ENCODE measurements at places on chromosomes 7 and 10.

DNA sequence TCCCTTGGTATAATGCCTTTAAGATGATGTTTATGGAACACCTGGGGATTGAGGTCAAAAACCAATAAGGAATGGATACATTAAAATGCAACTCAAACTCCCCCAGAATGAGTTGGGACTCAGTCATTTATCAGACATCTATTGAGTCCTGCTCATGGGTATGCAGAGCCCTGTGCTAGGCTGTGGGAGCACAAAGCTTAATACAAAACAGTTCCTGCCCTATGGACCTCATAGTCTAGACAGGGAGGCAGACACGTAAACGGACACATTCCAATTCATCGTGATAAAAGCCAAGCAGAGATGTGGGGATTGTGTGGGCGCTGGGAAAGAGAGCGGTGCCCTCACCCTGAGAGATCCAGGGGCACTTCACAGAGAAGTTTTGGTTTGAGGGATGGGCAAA is 181.7 kb downstream of the PTEN start:
- DNase-seq: no peak

- no peak for DNase-seq
These were observed 383.2 kb downstream of the PTPRN2 start for GRCh38 chr7:158204453-158204852.

DNA sequence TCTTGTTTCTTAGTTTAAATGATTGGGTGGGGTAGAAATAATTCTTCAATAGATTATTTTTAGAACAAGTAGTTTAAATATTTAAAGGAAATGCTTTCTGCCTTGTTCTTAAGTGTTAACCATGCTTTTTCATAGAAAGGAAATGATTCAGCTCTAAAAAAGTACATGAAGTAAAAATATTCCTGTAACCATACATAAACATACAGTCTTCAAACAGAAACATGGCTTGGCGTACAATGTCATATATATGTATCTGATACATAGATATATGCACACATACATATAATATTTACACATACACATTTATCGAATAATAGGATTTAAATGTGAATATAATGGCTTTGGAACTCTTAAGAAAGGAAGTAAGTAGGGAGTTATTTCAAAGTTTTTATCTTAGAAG is 84.4 kb downstream of the RUNDC3B start:
- DNase-seq: no peak

DNA sequence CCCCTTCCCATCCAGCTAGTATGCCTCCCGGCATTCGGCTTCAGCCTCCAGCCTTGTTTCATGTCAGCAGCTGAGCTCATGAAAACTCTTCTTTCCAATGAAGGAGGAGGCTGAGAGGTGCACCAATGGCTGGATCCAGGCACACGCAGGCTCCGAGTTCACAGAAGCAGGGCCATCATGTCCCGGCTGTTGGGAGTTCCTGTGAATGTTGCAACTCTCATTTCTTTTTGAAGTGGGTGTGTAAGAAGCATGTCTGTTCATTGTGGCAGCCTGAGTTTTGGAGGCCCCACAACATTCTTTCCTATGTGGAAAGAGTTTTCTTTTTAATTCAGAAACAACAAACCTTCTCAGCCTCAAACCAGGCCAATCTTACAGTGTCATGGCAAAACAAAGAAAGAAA is 89.7 kb downstream of the PTPRE start:
- no peak for DNase-seq

GRCh38 chr10:14699482-14699881 is 75.2 kb downstream of the FAM107B start:
- DNase-seq: no peak

- DNase-seq: no peak
These were observed 27.0 kb downstream of the RPP38 start for GRCh38 chr10:15124190-15124589.

- no peak for DNase-seq
These were observed 30.3 kb upstream of the CCSER2 start for GRCh38 chr10:84298057-84298456.

DNA sequence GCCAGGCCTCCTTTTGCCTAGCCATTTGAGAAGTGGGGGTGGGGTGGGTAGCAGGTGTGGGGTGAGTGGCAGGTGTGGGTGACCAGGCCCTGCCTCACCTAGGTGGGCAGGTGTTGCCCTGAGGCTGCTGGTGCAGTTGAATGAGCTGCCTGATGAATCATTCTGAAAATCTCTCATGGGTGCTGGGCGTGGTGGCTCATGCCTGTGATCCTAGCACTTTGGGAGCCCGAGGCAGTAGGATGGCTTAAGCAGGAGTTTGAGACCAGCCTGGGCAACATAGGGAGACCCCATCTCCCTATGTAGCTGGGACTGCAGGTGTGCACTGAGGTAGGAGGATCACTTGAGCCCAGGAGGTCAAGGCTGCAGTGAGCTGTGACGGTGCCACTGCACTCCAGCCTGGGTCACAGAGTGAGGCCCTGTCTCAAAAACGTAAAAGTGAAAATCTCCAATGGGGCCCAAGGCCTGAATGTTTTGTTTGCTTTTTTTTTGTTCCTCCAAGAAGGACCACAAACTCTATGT is 17.7 kb downstream of the TSPAN14 start:
- DNase-seq: no peak

DNA sequence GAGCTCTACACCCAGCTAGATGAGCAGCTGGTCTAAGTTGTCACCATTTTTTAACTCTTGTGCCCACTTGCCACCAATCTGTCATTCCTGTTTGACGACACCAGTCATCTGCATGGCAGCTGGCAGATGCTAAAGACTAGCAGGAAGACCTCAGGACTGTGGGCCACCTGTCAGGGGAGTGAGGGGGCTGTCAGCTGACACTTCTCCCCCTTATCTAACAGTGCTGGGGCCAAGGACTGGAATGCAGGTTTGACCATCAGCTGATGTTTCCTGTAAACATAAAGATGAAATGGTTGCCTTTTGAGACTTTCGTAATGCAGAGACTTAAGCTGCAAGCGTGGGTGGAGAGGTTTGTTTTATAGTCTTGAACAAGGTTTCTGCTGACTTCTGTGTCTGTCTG is 93.5 kb downstream of the WNT2 start:
- DNase-seq: no peak

DNA sequence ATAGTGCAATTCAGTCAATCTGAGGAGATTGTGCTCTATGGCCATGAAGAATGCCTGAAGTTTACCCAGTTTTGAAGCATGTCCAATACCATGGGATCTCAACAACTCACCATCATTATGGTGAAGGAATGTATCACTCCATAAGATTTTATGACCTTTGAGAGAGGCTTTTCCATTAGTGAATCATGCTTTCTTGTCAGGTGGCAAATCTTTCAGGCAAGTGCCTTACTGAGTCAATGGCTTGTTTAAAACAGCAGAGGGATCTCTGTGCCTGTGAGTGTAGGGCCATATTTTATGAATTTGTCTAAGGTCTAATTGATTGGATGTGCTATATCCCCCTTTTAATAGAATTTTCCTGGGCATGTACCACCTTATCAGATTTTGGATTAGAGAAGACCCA is 131.5 kb downstream of the CCDC7 start:
- no peak for DNase-seq

DNA sequence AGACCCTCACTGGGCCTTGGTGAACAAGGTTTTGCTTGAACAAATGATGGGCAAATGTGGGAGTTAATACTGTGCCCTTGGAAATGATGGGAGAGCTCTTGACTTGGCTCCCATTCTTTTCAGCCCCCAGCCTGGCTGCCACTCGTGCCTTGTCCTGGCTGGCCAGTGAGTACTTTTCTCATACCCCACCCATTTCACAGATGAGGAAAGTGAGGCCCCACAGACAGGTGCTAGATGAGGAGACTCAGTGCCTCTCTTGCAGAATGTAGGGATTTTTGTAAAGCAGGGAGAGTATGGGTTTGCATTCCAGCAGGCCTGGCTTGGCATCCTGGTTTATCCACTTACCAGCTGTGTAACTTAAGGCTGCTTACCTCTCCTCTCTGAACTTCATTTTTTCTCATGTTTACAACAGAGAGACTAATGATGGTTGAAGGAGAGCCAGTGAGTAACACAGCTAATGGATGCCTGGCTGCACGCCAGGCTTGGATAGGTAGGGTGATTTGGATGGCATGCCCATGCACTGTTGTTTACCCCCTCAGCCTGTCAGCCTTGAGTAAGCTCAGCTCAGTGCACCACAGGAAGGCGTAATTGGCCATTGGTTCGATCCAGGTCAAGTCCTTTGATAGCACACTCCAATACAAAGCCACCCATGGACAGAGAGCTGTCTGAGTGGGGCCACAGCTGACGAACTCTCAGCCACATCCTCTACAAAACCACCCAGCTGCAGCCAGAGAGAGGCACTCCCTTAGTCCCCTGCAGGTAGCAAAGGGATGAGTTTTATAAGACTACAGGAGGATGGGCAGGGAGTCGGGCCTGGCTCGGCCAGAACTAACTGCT is 436.8 kb downstream of the RPS24 start:
- no peak for DNase-seq

GRCh38 chr7:34187798-34188307 is 282.5 kb downstream of the BMPER start:
- DNase-seq: no peak

GRCh38 chr7:123271231-123271630 is 71.5 kb upstream of the SLC13A1 start:
- no peak for DNase-seq

DNA sequence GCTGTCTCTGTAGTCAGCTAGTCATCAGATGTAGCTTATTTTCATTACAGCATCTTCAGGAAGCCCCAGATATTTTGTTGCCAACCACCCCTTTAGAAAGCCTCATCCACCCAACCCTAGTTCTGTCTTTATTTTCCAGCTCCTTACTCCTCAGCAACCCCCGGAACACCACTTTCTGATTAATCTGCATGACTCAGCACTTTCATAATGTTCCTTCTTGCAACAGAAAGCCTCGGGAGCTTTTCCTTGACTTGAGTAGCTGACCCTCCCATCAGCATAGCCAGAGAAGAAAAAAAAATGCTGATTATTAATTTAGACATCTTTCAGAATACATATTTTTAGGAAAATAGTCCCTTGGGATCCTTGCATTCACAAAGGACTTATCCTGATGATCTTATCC is 244.0 kb upstream of the CXCL12 start:
- DNase-seq: no peak

GRCh38 chr10:48697821-48698764 is 13.4 kb downstream of the WDFY4 start:
- no peak for DNase-seq

DNA sequence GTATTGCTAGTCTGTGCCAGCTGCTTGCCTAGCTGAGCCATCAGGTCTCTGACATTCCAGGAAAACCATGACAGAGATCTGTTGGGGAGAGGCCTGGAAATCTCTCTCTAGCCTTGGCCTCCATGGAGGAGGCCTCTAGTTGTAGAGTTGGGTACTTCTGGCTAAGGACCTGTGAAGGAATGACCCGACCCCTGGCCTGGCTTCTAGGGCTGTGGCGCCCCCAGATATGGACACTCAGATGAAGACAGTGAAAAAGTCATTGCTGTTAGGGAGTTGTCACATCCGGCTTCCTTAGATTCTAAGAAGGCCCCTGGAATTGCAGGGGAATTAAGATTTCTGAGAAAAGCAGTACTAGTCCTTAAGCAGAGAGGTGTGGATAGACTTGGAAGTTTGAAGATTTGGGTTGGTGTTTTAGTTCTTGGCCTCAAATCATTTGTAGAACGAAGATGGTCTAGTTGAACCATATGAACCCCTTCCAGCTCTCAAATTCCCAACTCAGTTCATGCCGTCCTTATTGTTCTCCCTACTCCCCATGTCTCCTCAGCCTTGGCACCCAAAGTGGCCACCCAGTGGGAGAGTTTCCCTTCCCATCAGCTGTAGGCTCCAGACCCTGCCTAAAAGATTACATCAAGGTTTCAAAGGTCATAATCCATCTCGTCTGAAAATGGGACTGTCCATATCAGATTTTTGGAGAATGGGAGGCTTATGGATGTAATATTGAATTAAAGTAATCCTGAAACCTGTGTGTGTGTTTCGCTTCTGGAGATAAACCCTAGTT is 7.0 kb downstream of the HHEX start:
- no peak for DNase-seq

GRCh38 chr10:124977648-124978375 is 35.9 kb downstream of the ZRANB1 start:
- no peak for DNase-seq
